Activated B cell treated with CpG ODN at 0.5 μM for 24 hours (primary cell): ENCODE measurements at places on chromosomes 3 and 15. TPM values are rescaled to one million over a fixed set of nuclear protein-coding genes. Genes with fewer than 3 reads are reported as not detected.

GRCh38 chr15:82852941-82853561 lies 43.6 kb downstream of the WHAMM start:
- H3K36me3 ChIP-seq: no peaks in the 10 kb centered on the region
- no peaks in the 10 kb centered on the region for H3K27me3 ChIP-seq
- peaks cover 20% of the 10 kb centered on the region for H3K4me1 ChIP-seq
- H3K27ac ChIP-seq: no peak overlapping the region

GRCh38 chr3:122167630-122168029 lies 15.8 kb upstream of the CASR start:
- peaks cover 7% of the 10 kb centered on the region for H3K27me3 ChIP-seq
- no peaks in the 10 kb centered on the region for H3K36me3 ChIP-seq
- H3K4me1 ChIP-seq: no peaks in the 10 kb centered on the region
- no peak overlapping the region for H3K4me3 ChIP-seq
- no peak overlapping the region for H3K27ac ChIP-seq

- no peaks in the 10 kb centered on the region for H3K36me3 ChIP-seq
- no peaks in the 10 kb centered on the region for H3K27me3 ChIP-seq
- no peak for DNase-seq
- no peak overlapping the region for H3K27ac ChIP-seq
- H3K4me3 ChIP-seq: no peak overlapping the region
- H3K4me1 ChIP-seq: peaks cover 31% of the 10 kb centered on the region
Measured at GRCh38 chr3:50630394-50630793, 13.4 kb downstream of the MAPKAPK3 start.

The LMAN1L gene
- 1.0 and 2.2 TPM in 2 replicates for total RNA-seq

GRCh38 chr15:67873777-67874176 lies 33.9 kb upstream of the RNU6-1 start:
- H3K4me3 ChIP-seq: no peak overlapping the region
- peaks cover 14% of the 10 kb centered on the region for H3K27me3 ChIP-seq
- H3K36me3 ChIP-seq: peaks cover 2% of the 10 kb centered on the region
- H3K4me1 ChIP-seq: no peaks in the 10 kb centered on the region
- H3K27ac ChIP-seq: no peak overlapping the region

DNA sequence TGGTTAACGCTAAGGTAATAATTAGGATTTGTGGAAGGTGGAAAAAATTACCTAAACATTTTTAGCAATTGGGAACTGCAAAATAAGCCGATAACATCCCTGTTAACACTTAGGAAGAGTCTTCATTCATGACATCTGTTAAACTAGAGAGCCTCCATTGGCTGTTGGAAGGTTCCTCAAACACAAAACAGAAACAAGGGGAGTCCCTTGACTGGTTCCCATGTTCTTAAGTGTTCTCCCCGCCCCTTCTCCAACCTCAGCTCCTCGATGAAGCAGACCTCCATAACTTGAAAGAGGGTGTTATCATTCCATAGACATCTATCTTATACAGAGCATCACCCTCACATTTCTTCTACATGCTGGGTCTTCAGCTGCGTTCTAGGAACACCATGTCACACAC lies 2.5 kb downstream of the SLC22A13 start:
- peaks cover 25% of the 10 kb centered on the region for H3K4me1 ChIP-seq
- no peak for DNase-seq
- H3K4me3 ChIP-seq: peak overlapping the region; percentile 47

DNA sequence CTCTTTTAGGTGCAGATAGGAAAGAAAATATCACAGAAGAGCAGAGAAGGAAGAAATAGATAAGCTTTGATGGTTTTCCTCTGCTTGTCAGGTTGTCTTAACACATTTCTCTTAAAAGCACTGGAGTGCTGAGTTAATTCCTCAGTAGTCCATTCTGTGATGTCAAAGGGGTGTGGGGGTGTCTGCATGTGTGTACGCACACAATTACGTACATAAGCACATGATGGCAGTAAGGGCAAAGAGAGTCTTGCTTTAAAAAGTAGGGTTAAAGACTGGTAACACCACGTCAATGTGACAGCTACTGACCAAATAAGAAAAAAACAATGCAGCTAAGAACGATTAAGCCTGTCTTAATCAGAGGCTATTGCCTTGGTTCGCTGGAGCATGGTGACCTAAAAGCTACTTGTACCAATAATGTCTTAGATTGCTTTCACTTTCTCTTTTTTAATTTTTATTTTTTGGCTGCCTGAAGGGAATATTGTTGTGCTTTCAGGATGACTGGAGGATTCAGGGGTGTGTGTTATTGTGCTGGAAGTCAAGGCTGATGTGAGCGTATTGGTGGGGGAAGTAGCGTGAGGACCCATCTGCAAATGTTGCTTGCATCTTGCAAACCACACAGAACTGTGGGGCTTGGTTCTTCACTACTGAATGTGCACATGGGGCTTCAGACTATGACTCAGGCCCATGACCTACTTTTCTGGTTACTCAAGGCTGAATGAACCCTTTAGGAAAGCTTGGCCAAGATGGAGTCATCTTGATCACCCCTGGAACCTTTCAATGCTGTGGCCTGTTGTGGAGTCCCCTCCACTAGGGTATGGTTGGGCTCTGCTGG lies 417.8 kb upstream of the TPM1 start:
- H3K27me3 ChIP-seq: no peaks in the 10 kb centered on the region
- no peaks in the 10 kb centered on the region for H3K36me3 ChIP-seq
- peak overlapping the region; percentile 8 for H3K4me3 ChIP-seq

- H3K4me3 ChIP-seq: no peak overlapping the region
- no peaks in the 10 kb centered on the region for H3K27me3 ChIP-seq
- H3K36me3 ChIP-seq: no peaks in the 10 kb centered on the region
- H3K27ac ChIP-seq: no peak overlapping the region
- DNase-seq: no peak
Measured at GRCh38 chr3:3066378-3066777, 43.8 kb downstream of the IL5RA start.

GRCh38 chr3:23067116-23067515 lies 136.0 kb upstream of the UBE2E2 start:
- no peak overlapping the region for H3K27ac ChIP-seq
- H3K36me3 ChIP-seq: no peaks in the 10 kb centered on the region
- no peak for DNase-seq

GRCh38 chr3:64382153-64382552 lies 156.9 kb upstream of the PRICKLE2 start:
- H3K27ac ChIP-seq: no peak overlapping the region
- no peak overlapping the region for H3K4me3 ChIP-seq
- H3K4me1 ChIP-seq: no peaks in the 10 kb centered on the region
- H3K36me3 ChIP-seq: no peaks in the 10 kb centered on the region

DNA sequence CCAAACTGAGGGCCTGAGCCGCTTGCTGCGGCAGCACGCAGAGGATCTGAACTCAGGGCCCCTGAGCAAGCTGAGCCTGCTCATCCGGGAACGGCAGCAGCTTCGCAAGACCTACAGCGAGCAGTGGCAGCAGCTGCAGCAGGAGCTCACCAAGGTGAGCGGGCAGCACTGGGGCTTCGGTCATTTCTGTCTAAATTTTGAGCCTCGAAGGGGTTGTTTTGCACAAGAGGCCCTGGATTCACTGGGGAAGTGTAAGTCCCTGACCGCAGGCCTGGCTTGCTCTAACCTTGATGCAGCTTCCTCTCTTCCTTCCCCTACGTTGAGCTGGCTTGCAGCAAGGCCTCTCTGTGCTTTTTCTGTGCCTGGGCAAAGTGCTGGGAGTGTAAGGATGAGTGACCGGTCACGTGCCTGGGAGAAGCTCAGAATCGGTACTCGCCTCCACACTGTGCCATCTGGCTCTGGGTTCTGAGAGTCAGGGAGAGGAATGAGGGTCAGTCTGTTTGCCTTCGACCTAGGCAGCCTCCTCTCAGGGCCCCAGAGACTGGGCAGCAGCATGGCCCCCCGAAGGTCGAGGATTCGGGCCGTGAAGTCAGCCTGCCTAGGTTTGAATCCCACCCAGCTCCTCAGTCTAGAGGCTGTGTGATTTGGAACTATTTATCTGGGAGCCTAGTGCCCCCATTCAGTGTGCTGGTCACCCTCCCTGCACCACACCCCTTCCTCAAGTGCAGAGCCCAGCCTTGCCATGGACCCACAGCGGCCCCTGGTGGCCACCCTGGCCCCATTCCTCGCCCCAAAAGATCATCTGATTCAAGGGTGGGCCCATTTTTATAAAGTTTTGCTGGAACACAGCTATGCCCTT lies 1.4 kb downstream of the FES start:
- H3K36me3 ChIP-seq: peaks cover 16% of the 10 kb centered on the region
- peak overlapping the region; percentile 76 for H3K27ac ChIP-seq
- peak overlapping the region; percentile 71 for H3K4me3 ChIP-seq
- H3K4me1 ChIP-seq: peaks cover 34% of the 10 kb centered on the region

DNA sequence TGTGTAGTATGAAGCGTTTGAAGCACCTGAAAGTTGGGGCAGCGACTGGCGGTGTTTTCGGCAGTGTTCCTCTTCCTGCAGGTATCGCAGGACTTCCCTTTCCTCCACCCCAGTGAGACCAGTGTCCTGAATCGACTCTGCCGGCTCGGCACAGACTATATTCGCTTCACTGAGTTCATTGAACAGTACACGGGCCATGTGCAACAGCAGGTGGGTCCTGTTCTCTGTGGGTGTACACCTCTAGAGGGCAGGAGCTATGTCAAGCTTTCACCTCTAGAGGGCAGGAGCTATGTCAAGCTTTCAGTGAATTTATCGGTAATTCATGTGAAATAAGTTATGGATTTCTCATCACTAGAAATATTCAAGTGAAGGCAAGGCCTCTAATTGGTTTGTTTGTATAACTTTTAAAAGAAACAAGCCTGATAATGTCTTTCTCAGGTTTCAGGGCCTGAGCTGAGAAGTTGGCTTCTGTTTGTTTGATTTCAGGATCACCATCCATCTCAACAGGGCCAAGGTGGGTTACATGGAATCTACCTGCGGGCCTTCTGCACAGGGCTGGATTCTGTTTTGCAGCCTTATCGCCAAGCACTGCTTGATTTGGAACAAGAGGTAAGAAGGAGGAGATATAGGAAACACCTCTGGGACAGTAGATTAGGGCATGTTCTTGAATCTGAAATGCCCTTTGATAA lies 5.3 kb downstream of the TUBGCP4 start:
- H3K4me1 ChIP-seq: peaks cover 22% of the 10 kb centered on the region
- H3K27me3 ChIP-seq: no peaks in the 10 kb centered on the region
- no peak overlapping the region for H3K4me3 ChIP-seq
- DNase-seq: no peak
- H3K36me3 ChIP-seq: peaks cover 38% of the 10 kb centered on the region
- H3K27ac ChIP-seq: peak overlapping the region; percentile 41

The GXYLT2 gene
- not detected in 2 replicates for total RNA-seq
